Activated CD8-positive, alpha-beta T cell treated with anti-CD3 and anti-CD28 coated beads, Interleukin-2, amount 10 ng/mL, durations not matched to agents 7 days and 5 days (primary cell): ENCODE measurements at places on chromosomes 3 and 15.

DNA sequence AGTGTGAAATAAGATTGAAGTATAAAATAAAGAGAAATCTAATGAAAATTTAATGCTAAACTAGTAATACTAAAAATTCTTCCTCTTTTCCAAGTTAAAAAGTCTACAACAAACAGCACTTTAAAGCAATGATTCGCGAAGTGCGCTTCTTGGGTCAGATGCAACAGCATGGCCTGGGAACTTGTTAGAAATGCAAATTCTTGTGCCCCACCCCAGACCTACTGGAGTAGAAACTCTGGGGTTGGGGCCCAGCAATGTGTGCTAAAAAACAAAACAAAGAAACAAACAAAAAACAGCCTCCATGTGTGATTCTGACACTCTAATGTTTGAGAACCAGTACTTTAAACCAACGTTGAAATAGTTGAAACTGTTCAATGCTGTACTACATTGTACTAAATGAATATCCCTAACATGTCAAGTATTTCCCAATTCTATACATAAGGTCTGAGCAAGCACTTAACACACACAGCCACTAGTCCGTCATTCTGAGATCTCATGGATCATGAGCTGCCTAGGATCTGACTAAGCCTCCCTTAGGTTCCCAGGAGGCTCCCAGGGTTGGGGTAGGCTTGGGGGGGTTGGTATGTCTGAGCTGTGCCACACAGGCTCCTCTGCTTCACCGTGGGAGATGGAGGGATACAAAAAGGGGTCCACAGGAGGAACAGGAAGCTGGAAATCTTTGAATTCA lies 6.1 kb downstream of the RASGRP1 start:
- peaks cover 96% of the 10 kb centered on the region for H3K36me3 ChIP-seq
- no peak for DNase-seq
- H3K4me3 ChIP-seq: peak overlapping the region; percentile 94
- no peaks in the 10 kb centered on the region for H3K27me3 ChIP-seq
- H3K4me1 ChIP-seq: peaks cover 86% of the 10 kb centered on the region
- H3K27ac ChIP-seq: peak overlapping the region; percentile 93

DNA sequence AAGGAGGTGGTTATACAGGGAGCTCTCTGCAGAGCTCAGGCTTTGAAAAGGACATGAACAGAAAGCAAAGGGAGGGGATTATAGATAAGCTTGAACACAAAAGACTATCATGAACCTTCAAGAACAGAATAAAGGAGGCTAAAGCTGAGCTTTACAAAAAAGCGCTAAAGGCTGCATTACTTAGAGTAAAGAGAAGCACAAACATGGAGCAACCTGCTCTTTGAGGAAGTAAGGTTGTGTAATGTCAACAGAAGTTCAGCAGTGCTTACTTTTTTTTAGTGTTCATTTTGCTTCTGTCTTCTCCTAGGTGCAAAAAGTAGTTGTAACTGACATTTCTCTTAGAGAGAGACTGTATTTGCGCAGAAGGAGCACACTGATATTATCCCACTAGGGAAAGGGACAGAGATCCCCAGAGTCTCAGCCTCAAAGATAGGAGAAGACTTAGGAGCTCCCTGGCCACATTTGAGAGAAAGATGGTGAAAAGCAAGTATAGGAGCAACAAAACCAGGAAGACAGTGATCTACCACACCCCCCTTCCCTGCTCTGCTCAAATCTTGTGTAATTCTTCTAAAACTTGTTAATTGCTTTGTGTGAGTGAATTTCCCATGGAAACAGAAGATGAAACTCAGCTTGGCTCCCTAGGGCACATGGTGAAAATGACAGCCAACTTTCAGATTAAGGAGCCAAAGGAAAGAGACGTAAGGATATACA lies 54.7 kb downstream of the QTRT2 start:
- H3K27ac ChIP-seq: no peak overlapping the region
- H3K4me3 ChIP-seq: no peak overlapping the region
- H3K36me3 ChIP-seq: no peaks in the 10 kb centered on the region

- H3K27me3 ChIP-seq: no peaks in the 10 kb centered on the region
- no peak for DNase-seq
Measured at GRCh38 chr3:71136276-71136675, 447.3 kb downstream of the FOXP1 start.

DNA sequence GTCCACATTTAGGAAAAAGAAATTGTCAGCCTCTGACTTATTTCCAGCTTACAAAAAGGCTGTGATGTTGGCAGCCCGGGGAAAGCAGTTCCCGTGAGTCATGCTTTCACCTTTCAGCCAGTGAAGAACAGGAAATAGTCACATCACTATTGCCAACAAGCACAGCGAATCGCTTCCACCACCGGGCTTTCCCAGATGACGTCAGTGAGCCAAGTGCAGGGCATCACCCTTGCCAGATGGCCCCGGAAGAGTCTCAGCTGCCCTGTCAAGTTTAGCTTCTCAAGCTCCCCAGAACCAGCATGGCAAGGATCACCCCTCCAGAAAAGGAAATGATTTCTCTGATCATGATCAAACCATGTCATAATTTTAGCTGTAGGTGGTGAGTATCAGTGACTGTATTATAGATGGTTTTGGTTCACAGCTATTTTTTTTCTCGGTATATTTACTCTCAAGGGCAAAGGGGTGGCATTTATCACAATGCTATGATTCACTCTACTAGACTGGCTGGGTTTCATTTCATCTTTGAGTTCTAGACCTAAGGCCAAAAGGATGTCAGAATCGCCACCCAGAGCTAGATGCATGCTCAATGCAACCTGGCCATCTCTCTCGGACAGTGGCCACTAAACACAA lies 32.9 kb downstream of the B3GNT5 start:
- DNase-seq: peak; percentile 92
- peak overlapping the region; percentile 22 for H3K4me3 ChIP-seq
- peaks cover 23% of the 10 kb centered on the region for H3K4me1 ChIP-seq

- no peaks in the 10 kb centered on the region for H3K36me3 ChIP-seq
- H3K4me3 ChIP-seq: no peak overlapping the region
- no peaks in the 10 kb centered on the region for H3K27me3 ChIP-seq
- H3K4me1 ChIP-seq: peaks cover 9% of the 10 kb centered on the region
- H3K27ac ChIP-seq: no peak overlapping the region
Measured at GRCh38 chr3:178075344-178075743, 460.9 kb upstream of the KCNMB2 start.

DNA sequence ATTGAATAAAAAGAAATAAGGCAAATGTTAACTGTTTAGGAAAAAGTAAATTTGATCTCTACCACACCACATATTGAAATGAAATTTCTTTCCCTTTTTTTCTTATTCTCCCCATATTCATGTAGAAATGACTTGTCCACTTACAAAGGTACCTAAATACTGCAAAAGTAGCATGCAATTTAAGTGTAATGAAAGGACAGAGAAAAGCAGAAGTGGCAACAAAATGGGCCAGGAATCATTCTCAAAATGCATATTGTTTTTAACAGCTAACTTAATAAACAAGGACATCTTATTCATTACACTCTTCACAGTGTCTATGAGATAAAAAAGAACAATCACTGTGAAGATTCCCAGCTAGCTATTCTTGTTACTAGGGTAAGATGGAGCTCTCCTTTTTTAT lies 40.6 kb upstream of the FGF7 start:
- no peaks in the 10 kb centered on the region for H3K36me3 ChIP-seq
- H3K4me3 ChIP-seq: no peak overlapping the region
- no peak overlapping the region for H3K27ac ChIP-seq

DNA sequence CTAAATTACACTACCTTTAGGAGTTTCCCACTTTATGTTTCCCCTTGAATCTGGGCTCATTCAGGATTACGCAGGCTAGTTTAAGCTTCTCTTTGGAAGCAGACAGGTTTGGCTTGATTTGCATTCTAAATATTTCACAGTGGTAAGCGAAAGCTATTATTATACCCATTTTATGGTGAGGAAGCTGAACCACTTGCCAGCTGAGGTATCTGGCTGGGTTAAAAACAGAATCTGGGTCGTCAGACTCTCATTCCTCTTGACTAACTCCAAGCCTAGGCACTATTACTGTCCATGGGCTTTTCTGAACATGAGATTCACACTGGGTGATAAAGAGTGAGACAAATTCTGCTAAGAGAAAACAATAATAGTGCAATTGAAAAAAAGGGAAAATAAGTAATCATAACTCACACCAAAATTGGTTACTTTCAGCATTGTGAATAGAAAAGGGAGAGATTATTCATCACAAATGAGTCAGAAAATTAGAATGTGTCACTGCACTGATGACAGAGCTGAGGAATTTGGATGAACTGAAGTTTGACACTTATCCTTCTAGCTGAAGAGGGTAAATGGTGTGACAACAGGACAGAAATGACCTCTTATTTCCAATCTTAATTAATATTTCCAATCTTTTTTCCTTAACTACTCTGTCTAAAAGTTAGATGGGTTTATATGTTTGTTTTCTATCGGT lies 211.3 kb downstream of the TIGIT start:
- DNase-seq: no peak
- peaks cover 14% of the 10 kb centered on the region for H3K4me1 ChIP-seq
- H3K27ac ChIP-seq: no peak overlapping the region

DNA sequence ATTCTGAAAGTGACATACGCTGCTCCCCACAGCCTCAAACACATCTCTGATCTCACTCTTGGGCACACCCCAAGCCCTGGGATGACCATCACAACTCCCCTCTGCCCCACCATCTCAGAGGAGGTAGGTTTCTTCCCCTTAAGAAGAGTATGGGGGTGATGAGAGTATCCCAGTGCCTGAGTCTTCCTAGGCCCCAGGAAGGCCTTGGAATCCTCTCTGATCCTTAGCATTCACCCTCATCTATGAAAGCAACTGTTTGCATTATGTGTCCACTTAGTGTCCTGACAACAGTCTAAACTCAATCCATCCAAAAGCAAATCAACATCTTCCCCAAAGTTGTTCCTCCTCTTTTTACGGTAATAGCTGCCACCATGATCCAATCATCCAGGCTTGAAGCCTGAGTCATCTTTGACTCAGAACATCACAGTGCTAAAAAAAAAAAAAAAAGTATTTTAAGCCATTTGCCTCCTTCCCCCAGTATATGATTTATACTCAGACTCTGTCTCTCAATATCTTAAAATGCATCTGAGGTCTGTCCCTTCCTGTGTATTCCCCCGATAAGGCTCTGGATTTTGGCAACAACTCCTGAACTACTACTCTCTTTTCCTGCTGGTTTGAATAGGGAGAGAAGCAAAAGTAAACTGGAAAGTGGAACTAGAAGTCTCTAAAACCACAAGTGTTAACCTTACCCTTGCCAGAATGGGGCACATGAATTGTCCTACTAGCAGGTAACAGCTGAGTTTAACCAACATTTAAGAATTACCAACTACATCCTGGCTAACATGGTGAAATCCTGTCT lies 22.5 kb downstream of the POPDC2 start:
- peaks cover 31% of the 10 kb centered on the region for H3K4me1 ChIP-seq
- H3K4me3 ChIP-seq: no peak overlapping the region
- peaks cover under 1% of the 10 kb centered on the region for H3K27me3 ChIP-seq
- DNase-seq: no peak
- peaks cover 31% of the 10 kb centered on the region for H3K36me3 ChIP-seq

DNA sequence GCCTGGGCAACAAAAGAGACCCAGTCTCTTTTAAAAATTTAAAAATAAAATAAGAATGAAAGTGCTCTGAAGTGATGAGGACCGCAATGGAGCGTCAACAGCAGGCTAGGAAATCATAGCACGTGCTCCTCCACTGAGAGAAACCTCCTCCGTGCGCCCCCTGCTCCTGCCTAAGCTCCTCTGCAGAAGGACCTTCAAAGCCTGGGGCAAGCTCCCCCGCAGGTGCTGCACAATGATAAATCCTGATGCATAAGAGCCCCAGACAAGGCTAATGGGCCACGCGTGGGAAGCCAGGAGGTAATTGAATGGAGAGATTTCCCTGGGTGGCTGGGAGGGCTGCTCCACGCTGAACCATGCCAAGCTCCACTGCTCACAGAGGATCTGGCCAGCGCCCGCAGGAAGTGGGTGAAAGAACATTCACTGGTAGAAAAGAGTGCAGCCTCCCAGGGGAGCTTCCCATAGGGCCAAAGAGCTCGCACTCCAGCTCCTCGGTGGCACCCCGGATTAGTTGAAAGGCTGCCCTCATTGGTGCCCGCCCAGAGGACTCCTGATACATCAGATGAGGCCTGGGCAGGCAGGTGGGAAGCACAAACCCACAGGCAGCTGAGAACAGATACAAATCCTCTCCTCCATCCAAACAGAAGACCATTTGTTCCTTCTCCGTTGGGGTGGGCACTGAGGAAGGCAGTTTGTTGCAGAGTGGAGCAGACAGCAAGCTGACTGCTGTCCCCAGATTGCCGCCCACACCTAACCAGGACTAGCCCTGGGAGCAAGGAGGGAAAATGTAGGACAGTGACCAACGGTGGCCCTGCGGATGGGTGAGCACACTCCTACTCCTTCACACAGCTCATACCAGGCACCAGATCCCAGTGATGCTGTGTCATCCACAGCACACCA lies 52.5 kb downstream of the CPN2 start:
- DNase-seq: no peak
- H3K27ac ChIP-seq: no peak overlapping the region
- H3K36me3 ChIP-seq: peaks cover 5% of the 10 kb centered on the region
- H3K27me3 ChIP-seq: peaks cover 25% of the 10 kb centered on the region
- peaks cover 20% of the 10 kb centered on the region for H3K4me1 ChIP-seq
